CMK (cell line): ENCODE measurements at places on chromosomes 7 and 10.

GRCh38 chr10:10293481-10293951 is 724.2 kb upstream of the CELF2 start:
- no peak for DNase-seq

DNA sequence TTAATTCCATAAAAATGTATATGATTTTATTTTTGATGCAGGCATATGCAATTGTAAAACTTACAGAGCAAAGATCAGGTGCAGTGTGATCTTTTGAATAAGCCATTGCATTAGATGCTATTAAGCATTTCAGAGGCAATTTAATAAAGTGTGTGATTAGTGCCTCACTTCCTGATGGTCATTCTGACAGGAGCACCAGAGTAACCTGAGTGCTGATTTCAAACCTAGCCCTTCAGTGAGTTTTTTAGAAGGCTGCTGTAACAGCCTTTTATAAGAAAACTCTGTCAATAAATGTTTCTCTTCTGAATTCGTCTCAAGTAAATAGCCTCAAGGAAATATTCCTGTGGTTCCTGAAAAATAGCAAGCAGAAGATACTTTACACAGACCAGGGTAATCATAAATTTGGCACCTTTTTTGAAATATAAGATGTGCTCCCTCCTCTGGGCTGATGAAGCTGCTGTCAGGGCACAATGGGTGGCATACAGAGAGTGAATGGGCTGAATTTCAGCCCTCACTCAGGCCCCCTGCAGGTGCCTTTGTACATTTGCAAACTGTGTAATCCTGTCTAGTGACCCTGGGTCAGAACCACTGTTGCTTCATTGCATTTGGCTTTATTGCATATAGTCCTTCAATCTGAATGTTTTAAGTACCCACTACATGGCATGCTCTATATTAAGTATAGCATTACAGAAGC is 193.7 kb upstream of the CSTF2T start:
- no peak for DNase-seq

DNA sequence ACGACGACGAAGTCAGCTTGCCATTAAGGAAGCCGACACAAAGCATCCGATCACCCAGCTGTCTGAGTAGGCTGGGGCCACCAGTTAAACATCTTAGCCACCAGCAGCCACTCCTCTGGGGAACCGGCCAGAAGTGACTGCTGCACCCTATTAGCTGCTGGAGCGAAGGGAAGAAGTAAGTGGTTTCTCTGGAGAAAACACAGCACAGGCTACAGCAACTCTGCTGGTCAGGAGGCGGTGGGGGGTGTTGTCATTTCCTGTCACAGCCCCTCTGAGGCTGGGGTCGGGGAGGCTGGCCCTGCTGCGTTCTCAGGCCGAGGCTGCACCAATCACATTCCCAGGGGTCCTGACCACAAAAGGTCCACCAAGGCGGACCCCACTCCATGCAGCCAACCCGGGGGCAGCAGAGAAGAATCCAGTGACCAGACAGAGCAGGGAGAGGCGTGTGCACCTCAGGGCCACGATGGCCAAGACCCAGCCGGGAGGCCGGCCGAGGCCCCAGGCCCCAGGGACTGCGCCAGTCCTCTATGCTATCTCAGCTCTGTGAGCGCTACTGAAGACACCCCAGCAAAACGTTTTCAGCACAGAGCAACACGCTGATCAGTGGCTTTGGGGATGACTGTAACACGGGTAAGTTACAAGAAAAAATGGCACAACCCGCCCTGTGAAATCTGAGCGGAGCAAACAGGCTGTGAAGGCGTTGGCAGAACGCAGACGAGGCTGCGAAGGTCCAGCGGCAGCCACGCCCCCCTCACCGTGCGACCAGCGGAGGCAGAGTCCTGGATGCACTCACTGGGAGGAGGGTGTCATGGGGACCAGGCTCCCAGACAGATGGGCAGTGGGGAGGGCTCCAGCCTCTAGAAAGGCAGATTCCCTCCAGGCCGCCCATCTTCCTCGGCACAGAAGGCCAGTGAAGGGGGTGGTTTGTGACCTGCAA is 24.8 kb downstream of the STK32C start:
- DNase-seq: no peak

GRCh38 chr7:134886353-134887057 is 99.8 kb upstream of the AGBL3 start:
- no peak for DNase-seq

GRCh38 chr7:104264285-104264684 is 56.5 kb upstream of the ORC5 start:
- no peak for DNase-seq

- DNase-seq: no peak
These were observed 653.1 kb downstream of the XPNPEP1 start for GRCh38 chr10:109270173-109270572.

- DNase-seq: no peak
These were observed 41.7 kb downstream of the CHCHD3 start for GRCh38 chr7:133040178-133040577.

- no peak for DNase-seq
These were observed 9.7 kb downstream of the PRLHR start for GRCh38 chr10:118585794-118586193.

DNA sequence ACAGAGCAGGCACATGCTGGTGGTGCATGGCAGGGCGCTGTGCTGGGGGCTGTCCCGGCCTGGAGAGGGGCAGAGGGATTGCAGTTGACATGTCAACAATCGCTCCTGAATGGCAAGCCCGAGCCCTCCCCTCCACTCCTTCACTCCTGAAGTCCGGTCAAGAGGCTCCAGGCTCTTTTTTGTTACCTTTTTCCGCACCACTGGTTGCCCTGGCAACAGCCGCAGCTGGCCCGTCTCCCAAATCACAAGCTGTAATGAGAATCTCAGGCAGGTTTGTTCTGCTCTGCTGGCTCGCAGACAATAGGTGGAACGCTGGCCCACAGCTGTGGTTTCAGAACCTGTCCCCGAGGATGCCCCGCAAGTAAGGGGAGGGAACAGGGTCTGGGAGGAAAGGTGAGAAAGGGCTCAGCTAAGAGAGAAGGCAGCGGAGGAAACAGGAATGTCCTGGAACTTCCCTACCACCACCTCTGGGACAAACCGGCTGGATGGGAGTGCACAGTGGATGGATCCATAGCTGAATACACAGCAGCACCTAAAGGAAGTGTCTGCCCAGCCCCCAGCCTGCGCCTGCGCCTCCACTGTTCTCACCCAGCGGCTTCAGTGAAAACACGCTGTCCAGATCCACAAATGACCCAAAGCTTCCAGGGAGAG is 58.9 kb downstream of the CALML3 start:
- DNase-seq: no peak

- no peak for DNase-seq
These were observed 25.6 kb downstream of the ADCYAP1R1 start for GRCh38 chr7:31077484-31078362.
